Upper lobe of right lung (tissue), 1 donor: ENCODE measurements at places on chromosomes 5 and 9.

- DNase-seq, result no peak
These were observed 66.5 kb downstream of the DTWD2 start for GRCh38 chr5:118921866-118922265.

- DNase-seq, result no peak
These were observed 10.7 kb downstream of the LCN12 start for GRCh38 chr9:136962701-136963248.

DNA sequence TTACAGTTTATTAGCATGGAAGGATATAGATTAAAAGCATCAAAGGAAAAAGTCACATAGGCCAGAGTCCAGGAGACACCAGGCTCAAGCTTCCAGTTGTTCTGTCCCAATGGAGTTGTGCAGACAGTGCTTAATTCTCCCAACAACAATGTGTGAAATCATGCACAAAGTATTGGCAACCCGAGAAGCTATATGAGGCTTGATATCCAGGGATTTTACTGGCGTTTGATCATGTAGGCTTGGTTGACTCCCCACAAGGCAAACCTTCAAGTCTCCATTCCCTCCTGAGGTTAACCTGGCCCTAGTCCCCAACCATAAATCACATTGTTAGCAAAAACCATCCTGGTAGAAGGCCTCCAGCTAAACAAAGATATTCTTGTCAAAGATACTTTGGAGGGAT lies 141.5 kb downstream of the ADAMTS19 start:
- no peak for DNase-seq

GRCh38 chr9:107868186-107868585 lies 378.6 kb upstream of the KLF4 start:
- DNase-seq, result no peak

GRCh38 chr9:18023332-18023731 lies 444.5 kb downstream of the SH3GL2 start:
- no peak for DNase-seq

DNA sequence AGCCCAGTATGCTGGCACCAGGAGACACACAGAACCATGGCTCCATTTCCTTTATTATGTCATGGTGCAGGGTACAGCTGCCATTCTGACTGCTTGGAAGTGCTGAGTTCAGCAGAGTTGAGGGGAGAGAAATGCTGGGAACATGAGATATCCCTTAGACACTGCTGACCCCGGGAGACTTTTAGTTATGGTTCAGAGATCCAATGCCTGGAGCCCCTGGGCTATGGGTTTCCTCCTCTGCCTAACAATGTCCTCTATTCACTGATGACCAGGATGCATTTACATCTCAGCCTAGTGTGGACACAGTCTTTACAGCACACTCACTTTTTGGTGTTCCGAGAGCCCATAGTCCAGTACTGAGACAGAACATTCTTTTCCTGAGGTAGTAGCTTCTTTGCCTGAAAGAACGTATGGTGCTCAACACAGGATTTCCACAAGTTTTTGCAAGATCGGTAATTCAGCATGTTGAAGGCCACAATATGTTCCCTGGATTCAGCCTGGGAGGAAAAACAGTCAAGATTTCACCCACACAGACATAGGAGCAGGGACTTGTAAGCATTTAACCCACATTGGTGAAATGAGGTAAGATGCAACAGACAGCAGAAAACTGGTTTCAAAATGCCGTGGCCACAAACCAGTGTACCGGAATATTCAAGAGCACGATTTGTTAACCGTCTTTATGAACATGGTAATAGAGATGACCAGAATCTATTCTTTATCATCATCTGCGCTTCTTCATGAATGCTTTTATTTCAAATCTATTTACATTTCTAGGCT lies 71.3 kb downstream of the PTPN3 start:
- no peak for DNase-seq

GRCh38 chr9:137062384-137062783 lies 8.0 kb downstream of the SAPCD2 start:
- DNase-seq, result no peak

- no peak for DNase-seq
These were observed 104.1 kb upstream of the TBC1D2 start for GRCh38 chr9:98359569-98359968.

DNA sequence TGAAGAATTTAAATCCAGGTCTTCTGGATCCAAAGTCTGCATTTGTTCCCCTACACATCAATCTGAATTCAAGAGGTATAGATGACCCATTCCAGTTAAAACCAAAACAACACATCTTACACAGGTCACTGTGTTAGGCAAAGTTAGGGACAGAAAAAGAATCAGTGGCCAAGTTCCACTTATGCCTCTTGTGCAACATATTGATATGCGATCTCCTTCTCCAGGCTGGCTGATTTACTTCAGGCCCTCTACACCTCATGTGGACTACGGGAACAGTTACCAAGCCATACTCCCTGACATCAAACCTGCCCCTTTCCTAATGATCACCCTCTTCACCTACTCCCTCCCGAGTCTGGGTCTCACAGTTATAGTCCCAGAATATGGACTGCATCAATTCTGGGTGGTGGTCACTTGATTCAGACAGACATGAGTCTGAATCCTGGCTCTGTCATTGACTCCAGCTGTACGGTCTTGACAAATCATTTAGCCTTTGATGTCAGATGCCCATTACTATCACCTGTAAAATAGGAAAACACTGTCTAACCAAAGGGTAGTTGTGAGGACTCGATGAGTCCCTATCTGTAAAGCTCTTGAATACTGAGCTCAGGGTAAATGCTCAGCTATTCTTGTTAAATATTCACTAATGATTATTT lies 26.0 kb downstream of the GOLGA1 start:
- DNase-seq, result no peak

GRCh38 chr9:88174324-88174723 lies 36.0 kb upstream of the SPATA31C2 start:
- DNase-seq, result no peak

- no peak for DNase-seq
These were observed 41.7 kb upstream of the HTR1A start for GRCh38 chr5:64003966-64004365.

DNA sequence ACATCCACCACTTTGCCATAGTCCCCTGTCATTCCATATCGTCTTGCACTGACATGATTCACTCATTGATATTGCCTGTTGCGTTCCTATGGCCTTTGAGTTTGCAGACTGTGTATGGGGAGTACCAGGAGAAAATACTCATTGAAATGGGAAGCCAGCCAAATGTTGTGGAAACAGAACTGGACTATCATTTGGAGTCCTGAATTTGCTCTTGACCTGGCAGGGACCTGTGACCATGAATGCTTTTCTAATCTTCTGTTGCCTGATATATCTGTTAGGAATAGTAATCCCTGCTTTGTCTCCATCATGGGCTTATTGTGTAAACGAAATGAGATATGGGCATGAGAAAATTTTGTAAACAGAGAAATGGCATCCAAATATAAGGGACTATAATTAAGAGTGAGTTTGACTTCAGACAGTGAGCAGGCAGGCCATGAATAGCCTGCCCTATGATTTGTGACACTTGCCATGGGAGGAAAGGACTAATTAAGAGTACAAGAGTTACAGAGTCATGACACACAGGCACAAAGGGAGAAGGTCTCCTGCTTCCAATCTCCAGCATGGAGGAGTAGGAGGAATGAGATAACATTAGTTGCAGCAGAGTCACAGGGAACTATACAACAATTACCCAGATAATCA lies 572.9 kb upstream of the SGCD start:
- DNase-seq, result no peak

DNA sequence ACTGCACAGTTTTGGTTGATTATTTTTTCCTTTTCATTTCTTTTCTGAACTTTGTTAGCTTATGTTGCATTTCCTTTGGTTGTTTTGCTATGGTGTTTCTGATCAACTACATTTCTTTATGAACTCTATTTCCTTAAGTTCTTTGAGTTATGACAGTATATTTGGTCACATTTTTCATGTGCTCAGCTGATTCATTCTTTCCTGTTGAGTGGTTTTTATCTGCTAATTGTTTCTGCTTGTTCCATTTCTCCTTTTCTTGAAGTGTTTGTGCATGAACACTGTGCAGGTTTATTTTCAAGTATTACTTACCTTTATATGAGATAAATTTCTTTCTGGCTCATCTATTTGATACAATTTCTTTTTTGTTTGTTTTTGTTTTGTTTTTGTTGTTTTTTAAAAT lies 50.9 kb upstream of the MACIR start:
- no peak for DNase-seq

DNA sequence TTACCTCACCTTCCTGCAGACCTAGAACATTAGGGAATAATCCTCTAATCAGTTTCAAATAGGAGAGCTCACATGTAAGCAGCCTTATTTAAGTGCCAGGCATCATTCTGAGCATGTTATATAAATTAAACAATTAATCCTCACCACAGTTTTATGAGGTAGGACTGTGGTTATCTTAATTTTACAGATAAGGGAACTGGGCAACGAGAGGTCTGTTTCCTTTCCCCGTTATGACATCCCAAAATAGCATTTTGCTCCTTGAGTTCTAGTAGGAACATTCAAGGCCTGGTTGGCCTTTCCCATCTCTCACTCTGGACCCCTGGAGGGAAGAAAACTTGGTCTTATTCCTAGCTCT lies 19.1 kb upstream of the IFNB1 start:
- DNase-seq, result no peak

DNA sequence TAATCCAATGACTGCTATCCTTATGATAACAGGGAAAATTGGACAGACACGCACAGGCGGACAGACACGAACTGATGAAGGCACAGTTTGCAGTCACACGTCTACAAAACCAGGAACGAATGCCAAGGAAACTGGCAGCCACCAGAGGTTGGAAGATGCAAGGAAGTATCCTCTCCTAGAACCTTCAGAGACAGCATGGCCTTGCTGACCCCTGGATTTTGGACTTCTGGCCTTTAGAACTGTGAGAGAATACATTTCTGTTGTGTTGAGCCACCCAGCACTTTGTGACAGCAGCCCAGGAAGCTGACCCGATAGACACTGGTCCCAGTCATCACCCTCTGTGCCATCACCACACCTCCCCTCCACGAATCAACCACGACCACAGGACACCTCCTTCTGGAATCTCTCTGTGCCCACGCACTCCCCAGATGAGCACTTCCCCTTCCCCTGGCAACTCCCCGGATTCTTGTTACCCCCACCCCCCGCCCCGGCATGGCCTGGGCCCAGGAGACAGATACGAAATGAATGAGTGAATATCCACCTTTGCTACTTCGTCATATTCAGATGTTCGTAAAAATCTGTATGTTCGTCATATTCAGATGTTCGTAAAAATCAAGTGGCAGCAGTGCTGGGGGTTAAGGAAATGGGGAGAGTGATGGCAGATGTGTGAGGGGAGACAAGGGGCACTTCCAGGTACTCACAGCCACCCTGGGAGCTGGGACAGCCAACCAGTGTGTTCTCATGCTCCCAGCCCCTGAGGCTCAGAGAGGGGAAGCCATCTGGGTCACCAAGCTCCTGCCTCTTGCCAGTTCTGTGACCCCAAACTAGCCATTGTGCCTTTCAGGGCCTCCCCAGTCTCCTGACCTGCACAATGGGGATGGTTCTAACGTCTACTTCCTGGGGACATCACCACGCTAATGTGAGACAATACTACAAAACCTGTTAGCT lies 18.5 kb downstream of the GBGT1 start:
- no peak for DNase-seq

DNA sequence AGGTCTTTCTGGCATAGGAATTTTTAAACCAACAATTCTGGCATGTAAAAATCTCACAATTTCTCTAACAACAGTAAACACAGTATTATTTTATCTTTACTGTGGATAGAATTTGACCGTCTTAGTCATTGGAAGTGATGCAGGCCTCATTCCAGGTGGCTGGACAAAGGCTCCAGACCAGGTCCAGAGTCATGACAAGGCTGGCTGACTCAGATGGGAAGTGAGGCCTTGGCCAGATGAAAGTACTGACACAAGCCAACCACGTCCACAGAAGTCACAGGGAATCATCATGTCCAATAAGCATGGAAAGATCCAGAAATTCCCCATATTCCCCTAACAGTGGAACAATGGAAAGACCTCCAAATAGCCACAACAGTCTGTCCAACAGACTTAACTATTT lies 12.4 kb downstream of the SPOCK1 start:
- no peak for DNase-seq
